ENCODE measurements at places on chromosomes 11 and 22.
A peak's percentile ranks its signal among the peaks of the same experiment; 100 is the strongest.

GRCh38 chr11:76682684-76683083, 12.1 kb upstream of the LRRC32 start:
- no peak for DNase-seq

DNA sequence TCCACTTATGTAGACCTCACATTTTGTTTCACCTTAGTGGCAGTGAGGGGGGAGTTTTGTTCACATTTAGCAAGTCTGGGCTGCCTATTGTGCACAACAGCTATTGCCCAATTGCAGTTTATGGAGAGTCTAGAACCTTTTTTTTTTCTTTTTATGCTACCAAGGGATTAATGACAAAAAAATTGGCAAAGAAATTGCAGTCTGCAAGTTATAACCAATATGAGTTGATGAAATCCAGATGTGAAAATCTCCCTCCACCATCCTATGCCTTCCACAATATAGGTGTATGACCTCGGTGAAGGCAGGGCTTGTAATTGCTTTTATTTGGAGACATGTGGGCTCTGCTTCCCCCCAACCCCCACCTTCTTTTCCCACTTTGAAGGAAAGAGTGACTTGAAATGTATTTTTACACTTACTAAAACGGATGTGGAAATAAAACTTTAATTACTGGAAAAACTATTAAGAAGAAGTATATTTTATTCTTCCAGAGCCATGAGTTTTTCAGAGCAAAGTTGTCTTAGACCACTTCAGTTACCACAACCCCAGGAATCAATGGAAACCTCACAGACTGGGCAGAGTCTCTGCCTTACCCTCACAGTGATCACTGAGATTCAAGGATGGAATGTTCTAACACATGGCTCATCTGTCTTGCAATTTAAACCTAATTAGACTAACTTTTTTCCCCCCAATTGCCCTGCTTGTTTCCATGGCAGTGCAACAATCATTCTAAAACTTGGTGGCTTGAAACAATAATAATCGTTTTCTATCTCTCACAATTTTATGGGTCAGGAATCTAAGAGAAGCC, 120.8 kb upstream of the SLC5A12 start:
- DNase-seq = no peak

GRCh38 chr11:7020183-7020917, at the start of the genes NLRP14 and ZNF214:
NLRP14 (plus strand) TSS chr11:7020479; CDS start chr11:7038587, 18,108 bp downstream.
ZNF214 (minus strand) TSS chr11:7020346; CDS start chr11:7002835, 17,511 bp downstream.
- DNase-seq = no peak

GRCh38 chr22:38531251-38531938, 25.3 kb upstream of the DDX17 start:
- DNase-seq = no peak

DNA sequence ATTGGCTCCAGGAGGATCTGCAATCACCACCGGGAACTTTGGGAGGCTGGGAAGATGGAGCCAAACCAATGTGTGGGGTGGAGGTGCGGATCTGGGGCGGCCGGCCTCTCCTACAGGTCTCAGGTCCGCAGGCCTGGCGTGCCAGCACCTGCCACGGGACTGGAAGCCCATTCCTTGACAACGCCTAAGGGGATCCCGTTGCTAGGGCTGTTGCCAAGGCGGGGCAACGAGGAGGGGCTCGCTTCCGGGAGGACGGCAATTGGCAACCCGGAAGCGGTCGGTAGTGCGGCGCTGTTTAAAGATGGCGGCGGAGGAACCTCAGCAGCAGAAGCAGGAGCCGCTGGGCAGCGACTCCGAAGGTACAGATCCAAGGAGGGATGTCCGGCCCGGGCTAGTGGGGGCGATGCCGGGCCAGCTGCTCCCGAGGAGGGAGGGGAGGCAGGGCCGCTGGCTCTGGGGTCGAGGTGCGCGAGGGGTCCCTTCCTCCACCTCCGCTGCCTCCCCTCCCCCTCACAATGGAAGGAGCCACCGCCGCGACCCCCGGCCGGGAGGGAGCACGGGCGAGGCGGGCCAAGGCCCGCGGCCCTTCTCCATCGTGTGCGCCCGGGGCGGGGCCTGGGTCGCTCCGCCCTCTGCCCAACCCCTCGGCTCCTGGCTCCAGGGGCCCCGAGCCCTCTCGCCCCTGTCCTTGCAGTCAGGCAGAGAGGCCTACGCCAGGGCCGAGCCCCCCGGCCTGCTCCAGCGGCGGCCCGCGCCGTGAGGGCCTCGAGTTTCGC, at the start of gene OTUB1:
OTUB1 (plus strand) TSS at position 283 of the 776 bp plus-strand sequence; CDS start at position 302, 19 bp downstream.
- DNase-seq = peak; percentile 46

- DNase-seq = no peak
Observed at GRCh38 chr22:40328546-40329456, 17.5 kb upstream of the ADSL start.

DNA sequence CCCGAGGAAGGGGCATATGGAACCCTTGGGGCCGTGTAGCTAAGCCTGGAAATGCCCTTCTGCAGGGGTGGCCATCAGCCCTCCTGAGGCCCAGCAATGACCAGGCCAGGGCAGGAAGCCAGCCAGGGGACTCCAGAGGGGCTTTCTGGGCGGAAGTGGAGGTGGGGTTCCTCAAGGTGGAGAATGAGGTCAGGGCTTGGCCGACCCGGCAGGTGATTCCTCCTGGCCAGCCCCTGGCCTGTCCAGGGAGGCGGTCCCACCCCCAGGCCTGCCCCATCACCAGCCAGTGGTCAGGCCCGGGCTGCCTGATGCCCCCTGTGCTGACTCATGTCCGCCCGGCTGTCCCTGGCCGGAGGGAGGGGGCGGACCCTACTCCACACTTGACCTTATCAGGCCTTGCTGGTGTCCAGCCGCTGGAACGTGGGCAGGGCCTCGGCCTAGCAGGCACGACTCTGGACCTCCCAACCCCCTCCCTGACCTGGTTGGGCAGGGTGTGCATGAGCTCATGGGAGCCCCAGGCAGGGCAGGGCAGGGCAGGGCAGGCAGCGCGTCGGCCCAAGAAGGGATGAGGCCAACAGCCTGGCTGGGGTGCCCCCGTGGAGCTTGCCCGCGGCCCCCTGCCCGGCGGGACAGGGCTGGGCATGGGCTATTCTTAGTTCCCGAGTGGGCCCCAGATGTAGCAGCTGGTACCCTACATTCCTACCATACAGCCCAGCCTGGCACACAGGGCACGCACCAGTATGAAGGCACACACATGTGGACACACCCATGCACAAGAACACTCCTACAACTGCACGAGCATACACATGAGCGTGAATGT, 35.9 kb downstream of the RPL3 start:
- DNase-seq = no peak

DNA sequence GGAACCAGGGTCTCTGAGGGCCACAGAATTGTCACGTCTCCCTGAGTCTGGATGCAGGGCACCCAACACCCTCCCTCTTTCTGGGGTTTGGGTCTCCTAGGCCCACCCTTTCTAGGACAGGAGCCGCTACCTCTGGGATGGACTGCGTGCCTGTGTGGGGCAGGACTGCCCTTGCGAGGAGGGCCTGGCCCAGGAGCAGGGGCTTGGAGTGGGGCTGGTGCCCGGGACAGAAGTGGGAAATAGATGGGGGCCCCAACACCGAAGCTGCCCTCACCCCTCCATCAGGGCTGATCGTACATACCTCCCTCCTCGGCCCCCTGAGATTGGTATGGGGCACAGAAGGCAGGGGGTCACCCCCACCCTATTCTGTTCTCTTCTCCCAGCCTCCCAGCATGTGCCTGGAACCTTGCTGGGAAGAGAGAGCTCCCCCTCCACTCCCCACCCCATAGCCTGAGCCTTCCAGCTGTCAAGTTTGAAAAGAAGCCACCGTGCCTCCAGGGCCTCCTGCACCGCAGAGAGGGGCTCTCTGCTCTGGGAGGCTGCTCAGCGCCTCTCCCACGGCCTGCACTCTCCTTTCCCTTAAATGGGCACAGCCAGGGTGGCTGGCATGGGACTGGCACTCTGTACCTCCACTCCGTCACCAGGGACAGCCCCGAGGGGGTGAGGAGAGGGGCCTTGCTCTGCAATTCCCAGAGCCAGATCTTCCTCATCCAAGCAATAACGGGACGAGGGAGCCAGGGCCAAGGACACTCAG, 1.8 kb downstream of the LRRC10B start:
- DNase-seq = no peak

GRCh38 chr11:63508009-63508408, 2.1 kb downstream of the LGALS12 start:
- DNase-seq = no peak

DNA sequence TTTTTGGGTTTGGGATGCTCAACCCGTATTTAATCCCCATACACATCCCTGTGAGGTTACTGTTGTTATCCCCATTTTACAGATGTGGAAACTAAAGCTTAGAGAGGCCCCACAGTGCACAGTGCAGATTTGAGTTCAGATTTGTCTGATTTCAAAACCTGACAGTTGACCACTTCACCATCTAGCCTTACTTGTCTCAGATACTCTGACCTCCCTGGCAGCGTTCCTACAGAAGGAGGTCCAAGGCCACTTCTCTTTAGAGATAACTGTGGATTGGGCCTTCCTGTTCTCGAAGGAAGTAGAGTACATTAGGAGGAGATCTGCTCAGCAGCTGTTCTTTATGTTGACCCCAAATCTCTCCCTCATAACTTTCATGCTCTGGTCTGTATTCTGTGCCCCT, 46.7 kb upstream of the CTTN start:
- no peak for DNase-seq

GRCh38 chr11:30921811-30922210, 335.7 kb upstream of the MPPED2 start:
- no peak for DNase-seq

DNA sequence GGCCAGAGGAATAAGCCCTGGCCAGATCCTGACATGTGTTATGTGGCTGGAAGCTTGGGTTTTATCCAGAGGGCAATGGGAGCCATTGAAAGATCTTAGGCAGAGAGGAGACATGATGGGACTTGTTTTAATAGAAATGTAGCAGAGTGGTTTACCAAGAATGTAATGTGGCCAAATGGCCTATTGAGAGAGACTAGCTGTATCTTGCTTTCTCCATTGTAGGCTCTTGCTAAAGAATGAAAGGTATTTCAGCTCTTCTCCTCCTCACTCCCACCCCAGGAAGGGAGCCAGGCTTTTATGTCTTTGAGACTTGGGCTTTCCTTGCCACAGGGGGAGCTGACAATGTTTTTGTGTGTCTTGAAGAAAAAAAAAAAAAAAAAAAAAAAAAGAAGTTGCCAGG, 82.3 kb downstream of the TRIM29 start:
- no peak for DNase-seq

GRCh38 chr22:31977141-31977841, 33.0 kb downstream of the YWHAH start:
- DNase-seq = peak; percentile 68

- DNase-seq = no peak
Observed at GRCh38 chr22:24584871-24585411, 7.9 kb downstream of the LRRC75B start.

- DNase-seq = no peak
Observed at GRCh38 chr11:67245046-67245445, 21.2 kb upstream of the GRK2 start.

DNA sequence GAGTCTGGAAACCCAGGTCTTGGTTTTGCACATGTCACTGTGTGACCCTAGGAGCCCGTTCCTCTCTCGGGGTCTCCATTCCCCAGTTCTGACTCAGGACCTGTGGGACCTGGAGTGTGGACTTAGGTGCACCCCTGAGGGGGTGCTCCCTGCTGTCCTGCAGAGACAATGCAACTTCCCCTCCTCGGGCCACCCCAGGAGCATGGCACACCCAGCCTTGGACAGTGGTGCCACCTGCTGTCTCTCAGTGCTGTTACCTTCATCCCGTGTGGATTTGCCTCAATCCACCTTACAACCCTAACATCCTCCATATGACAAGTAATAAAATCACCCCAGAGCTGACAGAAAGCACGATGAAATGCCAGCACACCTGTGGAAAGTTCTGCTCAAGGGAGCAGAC, 27.5 kb upstream of the CRYBB3 start:
- DNase-seq = peak; percentile 18

DNA sequence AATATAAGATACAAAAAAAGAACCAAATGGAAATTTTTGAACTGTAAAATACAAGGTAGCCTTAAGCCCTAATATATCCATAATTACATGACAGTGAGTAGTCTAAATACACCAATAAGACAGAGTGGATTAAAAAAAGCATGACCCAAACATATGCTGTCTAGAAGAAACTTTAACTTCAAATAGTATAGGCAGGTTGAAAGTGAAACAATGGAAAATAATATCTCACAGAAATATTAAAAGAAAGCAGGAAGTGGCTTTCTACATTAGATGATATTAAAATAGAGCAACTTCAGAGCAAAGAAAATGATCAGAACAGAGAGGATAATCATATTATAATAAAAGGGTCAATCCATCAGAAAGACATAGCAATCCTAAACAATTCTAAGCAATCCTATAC, 21.8 kb downstream of the DCUN1D5 start:
- no peak for DNase-seq

- no peak for DNase-seq
Observed at GRCh38 chr11:128042290-128042751, 545.0 kb downstream of the ETS1 start.

Measured in activated naive CD4-positive, alpha-beta T cell (primary cell).